ENCODE measurements at places on chromosomes 2 and 18. TPM values are rescaled to one million over a fixed set of nuclear protein-coding genes. Genes with fewer than 3 reads are reported as not detected.

The PTPRN gene
- 1.9 TPM for total RNA-seq

The TXNDC2 gene
- 0.10 TPM for total RNA-seq

The OSBPL1A gene
- total RNA-seq, result 15.1 TPM

The EGR4 gene
- total RNA-seq, result 0.31 TPM

Measured in A549 treated with CORT108297 at 1 μM for 4 hours (cell line).